Bronchial epithelial cell (primary cell): ENCODE measurements at places on chromosomes 13 and 19. TPM values are rescaled to one million over a fixed set of nuclear protein-coding genes. Genes with fewer than 3 reads are reported as not detected.

The F10 gene
- total RNA-seq, result 0.26 TPM in 1 of 2 replicates, not detected in the other

GRCh38 chr13:21733475-21734263 is 62.8 kb downstream of the FGF9 start:
- peak; percentile 67 for DNase-seq

DNA sequence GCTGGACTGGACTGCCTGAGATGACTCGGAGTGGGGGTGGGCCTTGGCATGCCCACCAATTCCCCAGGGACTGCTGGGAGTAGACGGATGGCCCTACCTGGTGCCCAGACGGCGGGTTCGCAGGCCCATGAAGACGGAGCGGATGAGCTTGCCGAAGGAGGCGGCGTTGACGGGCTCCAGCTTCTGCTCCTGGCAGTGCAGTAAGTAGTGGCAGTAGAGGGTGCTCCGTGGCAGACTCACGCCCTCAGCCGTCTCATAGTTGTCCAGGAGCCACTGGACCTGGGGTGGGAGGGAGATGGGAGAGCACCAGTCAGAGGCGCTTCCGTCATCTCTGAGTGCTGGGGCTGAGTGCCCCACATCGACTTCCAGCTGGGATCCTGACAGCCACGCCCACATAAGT is 17.6 kb downstream of the DCAF15 start:
- no peak for DNase-seq

The ZNF121 gene
- total RNA-seq, result 47.7 and 48.7 TPM in 2 replicates

DNA sequence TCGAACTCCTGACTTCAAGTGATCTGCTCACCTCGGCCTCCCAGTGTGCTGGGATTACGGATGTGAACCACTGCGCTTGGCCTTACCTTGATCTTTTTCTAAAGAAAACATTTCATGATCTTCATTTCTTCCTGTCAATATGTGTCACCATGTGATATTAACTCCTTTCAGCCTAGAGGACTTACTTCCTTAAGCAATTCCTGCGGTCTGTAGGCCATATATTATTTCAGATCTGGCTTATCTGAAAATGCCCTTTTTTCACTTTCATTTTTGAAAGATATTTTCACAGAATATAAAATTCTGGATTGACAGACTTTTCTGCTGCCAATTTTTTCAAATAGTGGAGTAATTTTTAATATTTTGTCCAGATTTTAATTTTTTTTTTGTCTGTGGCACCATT is 2.0 kb upstream of the GPR32 start:
- no peak for DNase-seq
